ENCODE measurements at places on chromosomes 7 and 10.

DNA sequence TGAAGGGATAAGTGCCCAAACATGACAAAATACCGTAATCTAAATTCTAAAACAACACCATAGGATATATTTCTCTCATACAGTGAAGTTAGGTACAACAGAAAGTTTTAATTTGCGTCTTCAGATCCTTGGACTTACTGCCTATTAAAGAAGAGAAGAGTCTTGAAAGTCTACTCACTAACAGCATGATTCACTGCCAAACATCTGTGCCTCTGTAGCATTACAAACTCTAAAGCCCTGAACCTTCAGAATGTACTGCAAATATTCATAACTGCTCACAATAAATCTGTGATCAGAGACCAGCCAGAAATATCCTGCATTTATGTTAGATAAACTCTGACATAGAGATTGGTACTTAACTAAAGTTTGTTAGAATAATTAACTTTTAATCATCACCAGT is 365.3 kb downstream of the PARD3 start:
- DNase-seq, result no peak

GRCh38 chr10:102410429-102411073 is 8.0 kb downstream of the PSD start:
- no peak for DNase-seq

- no peak for DNase-seq
Observed at GRCh38 chr7:83849131-83849530, 200.2 kb upstream of the SEMA3E start.

DNA sequence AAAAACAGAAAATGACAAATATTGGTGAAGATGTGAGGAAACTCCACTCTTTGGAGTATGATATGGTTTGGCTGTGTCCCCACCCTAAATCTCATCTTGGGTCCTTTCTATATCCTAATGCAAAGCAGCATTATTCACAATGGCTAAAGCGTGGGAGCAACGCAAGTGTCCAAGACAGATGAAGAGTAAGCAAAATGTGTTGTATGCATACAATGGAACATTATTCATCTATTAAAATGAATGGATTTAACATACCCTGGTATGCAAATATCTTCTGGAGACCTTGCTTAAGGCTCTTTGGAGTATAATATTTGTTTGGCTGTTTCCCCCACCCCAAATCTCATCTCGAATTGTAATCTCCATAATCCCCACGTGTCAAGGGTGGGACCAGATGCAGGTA is 839.8 kb upstream of the POM121L12 start:
- no peak for DNase-seq

- DNase-seq, result no peak
Observed at GRCh38 chr10:44284198-44285084, 100.5 kb downstream of the CXCL12 start.

- no peak for DNase-seq
Observed at GRCh38 chr10:113656896-113657295, 6.9 kb downstream of the NRAP start.

DNA sequence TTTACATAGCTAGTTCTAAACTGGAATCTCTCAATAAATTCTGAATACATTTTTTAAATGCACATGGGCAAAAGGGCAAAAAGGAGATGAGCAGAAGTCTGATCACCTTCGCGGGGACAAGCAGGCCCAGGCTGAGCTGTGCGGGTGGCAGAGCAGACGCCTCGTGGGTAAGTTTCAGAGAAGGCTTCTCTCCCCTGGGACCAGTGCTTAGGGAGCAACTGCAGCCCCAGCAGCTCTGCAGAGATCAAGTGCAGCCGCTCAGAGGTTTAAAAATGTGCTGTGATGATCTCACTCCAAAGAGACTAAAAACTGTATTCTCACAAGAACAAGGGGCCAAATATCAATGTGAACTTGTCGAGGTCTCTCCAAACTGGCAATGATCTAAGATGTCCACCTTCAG is 264.3 kb upstream of the RNF32 start:
- no peak for DNase-seq

DNA sequence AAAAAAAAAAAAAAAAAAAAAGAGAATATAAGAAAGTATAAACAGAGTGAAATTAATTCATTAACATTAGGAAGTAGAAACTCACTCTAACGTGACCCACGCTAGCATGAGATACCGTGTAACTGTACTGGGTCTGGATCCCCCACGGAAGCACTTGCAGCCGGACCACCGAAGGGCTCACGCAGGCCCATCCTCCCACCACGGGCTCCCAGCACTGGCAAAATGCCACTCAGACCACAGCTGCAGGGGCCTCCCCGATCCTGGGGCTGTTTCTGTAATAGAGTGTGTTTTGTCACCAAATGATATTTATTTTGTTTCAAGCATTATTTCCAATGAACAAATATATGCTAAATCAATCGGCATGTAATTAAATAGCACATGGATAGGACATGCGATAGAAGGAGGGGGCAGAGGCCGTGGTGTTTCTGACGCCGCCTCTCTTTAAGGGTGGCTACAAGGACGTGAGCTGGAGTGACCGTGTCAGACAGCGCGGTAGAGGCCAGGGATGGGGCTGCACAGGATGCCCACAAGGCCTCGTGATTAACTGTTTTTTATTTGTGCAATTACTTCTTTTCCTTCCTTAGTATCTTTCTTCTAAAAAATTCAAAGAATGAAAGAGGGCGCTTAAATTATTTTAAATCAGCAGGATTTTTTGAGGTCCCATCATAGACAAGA is 568.5 kb downstream of the PTPRN2 start:
- DNase-seq, result no peak

GRCh38 chr7:23020742-23021401 is 6.9 kb upstream of the HYCC1 start:
- DNase-seq, result no peak

DNA sequence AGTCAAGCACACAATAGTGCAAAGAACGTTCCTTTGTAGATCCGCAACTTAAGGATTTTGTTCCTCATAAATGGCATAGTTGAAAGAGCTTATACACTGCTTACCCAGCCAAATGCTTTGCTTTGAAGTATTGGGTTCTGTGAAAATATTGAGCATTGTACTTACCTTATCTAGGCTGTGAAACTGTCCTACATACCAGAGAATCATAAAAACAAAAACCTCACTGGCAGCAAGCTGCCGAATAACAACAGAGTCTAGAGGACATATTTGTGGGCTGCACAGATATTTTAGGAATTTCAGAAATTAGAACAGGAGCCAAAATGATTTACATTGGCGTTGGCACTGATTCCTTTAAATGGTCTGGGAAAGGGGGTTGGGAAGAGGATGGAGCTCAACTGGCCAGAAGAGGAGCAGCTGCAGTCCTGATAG is 174.8 kb downstream of the RTKN2 start:
- DNase-seq, result no peak

DNA sequence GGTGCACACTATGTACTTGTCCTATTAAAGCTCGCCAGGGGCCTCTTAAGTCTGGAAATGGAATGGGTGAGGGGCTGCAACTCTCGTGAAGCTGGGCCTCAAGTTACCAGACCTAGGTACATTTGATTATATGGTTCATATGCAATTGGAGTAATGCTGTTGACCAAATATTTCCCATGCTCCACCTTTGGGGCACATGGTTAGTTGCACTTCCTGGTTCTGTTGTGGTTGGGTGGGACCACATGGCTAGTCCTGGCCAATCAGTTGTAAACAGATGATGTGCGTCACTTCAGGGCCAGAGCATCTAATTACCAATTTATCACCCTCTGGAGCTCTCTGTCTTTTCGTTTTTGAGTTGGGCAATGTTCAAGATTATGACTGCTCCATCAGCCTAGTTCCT is 39.5 kb upstream of the OPN4 start:
- no peak for DNase-seq

- no peak for DNase-seq
Observed at GRCh38 chr10:8061274-8062211, 7.1 kb downstream of the GATA3 start.

DNA sequence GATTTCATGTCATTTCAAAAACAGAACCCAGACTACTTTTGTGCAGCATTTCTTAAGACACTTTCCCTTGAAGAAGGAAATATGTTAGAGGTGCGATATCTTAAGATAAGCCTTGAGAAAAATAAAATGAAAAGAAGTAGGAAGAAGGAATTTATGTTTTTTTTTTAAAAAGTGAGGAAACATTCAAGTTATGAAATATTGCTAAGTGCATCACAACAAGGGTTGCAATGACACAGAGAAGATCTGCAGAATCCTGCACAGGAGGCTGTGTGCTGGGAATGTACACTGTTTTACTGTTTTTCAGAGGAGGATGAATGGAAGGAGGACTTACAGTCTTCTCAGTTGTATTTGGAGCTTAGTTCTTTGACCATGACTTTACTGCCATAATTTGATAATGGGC is 79.8 kb upstream of the NME8 start:
- DNase-seq, result no peak

- DNase-seq, result no peak
Observed at GRCh38 chr10:123222832-123223231, 68.6 kb downstream of the BUB3 start.

- no peak for DNase-seq
Observed at GRCh38 chr7:7416031-7416858, 119.4 kb downstream of the COL28A1 start.

DNA sequence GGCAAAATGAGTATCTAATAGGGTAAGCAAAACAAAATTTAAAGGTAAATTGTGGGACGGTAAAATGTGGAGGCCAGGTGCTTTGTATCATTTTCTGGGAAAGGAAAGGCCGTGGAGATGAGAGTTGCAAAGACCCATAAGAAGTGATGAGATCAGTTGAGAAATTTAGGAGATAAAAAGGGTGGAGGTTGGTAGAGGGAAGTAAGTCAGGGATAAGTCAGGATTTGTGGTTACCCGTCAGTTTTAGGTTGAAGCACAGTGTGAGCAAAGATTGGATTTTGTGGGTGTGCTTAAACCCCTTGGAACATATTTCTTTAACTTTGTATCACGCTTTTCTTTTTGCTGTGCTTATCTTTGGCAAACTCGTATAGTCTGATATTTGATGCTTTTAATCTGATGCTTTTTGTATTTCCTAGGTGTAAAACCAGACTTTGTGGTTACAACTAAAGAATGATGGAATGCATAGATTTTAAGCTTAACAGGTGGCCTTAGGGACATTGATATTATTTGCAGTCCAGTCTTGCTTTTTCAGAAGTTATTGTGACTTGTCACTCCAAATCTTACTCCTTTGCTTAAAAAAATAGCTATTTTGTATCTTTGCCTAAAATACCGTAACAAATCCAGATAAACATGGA is 1.2 kb downstream of the BTRC start:
- DNase-seq, result no peak

GRCh38 chr10:22003964-22004281 is 393 bp upstream of the DNAJC1 start:
- DNase-seq, result no peak

GRCh38 chr10:124693396-124693795 is 50.8 kb downstream of the FAM53B start:
- no peak for DNase-seq

- DNase-seq, result no peak
Observed at GRCh38 chr7:41879403-41879802, 176.5 kb upstream of the INHBA start.

GRCh38 chr7:28298870-28299518 is 113.3 kb upstream of the CREB5 start:
- DNase-seq, result peak; percentile 66

DNA sequence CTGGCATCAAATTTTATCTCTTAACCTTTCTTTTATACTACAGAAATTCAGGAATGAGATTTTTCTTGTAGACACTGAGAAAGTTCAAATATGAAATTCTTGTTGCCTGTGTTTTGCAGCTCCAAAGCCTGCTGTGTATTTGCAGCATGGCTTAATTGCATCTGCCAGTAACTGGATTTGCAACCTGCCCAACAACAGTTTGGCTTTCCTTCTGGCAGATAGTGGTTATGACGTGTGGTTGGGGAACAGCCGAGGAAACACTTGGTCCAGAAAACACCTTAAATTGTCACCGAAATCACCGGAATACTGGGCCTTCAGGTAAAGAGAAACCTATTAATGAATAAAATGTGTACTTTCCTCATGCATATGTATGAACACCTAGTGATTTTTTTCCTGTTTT is 24.8 kb downstream of the LIPK start:
- DNase-seq, result no peak

DNA sequence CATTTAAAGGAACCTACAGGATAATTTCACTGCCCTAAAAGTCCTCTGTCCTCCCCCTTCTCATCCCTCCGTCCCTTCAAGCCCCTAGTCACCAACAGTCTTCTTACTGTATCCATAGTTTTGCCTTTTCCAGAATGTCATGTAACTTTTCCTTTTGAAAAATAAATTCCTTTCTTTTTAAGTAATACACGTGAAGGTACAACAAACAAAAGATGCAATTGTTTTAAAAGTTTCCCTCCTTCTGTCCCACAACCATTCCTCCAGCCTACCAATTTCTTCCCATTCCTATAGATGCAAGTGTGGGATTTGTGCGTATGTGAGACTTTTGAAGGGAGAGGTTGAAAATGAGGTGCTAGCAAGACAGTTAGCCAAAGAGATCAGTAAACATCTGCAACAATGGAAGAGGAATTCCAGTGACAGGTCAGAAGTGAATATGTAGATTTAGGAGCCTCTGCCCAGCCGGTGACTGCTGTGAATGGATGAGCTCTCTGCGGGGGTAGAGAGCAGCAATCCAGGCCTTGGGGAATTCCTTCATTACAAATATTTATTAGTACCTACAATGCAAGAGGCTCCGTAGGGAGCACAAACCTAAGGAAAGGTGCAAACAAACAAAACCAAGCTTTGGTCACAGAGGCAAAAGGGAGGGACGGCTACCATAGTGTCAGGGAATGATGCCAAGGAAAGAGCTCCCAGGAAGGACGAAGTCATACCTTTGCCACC is 243.6 kb downstream of the SKIDA1 start:
- DNase-seq, result no peak

DNA sequence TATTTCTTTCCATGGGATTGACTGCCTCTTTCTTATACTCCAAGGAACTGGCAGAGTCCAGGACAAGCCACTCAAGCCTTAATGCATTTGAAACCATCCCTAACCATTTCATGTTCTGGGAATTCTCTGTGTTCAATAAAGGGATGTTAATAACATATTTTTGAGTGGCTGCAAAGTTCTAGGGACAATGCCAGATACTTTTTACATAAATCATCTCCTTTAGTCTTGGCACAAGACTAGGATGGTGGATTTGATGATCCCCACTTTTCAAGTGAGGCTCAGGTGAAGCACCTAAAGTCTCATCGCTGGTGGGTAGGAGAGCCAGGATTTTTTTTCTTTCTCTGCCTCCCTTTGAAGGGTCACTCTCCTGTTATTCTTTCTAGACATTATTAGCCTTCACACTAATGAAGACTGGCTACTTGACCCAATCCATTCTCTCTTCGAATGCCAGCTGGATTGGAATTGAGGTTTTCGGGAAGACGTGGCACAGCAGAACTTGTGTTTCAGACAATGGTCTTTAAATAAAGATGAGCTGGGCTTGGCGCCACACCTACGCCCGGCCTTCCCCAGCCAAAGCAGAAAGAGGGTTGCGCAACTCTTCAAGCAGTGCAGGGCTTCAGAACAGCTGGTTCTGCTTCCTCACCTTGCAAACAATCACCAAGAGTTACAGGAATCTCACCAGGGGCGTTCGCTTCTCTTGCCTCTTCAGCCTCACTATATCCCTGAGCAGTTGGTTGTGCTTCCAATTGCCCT is 73.8 kb upstream of the BMPER start:
- peak; percentile 74 for DNase-seq
